ENCODE measurements at places on chromosomes 11 and 22.

DNA sequence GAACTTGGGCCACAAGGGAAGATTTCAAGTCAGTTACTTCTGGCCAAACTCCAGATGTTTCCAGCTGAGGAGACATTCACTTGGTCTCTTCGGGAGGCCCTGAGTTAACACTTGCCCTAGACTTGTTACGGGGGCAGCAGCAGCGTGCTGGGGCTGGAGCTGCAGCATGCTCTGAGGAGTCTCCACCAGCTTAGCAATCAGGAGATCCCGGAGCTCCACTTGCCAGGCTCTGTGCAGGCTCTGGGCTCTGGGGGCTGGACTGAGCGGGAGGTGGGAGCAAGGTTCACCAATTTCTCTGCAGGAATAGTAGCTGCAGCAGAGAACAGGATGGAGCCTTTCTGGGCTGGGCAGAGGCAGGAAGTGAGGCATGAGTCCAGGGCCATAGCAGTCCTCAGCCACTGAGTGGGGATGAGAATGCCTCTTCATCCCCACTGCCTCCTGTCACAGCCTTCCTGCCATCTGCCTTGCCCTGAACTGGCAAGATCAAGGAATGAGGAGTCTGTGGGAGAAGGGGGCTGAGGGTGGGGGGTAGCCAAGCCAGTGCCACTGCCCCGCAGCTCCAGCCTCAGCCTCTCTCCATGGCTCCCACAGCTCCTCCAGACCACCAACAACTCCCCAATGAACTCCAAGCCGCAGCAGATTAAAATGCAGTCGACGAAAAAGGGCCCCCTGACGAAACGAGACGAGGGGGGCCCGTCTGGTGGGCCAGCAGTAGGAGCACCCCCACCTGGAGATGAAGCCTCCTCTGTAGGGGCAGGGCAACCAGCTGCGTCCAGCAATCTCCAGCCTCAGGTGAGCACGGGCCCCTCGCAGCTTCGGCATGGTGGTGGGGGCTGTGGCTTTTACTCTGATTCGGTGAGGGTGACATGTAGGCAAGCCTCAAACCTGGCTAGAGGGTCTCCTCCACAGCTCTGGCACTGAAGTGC lies 23.4 kb downstream of the GTPBP1 start:
- no peak for DNase-seq

- no peak for DNase-seq
Observed at GRCh38 chr11:34275486-34275885, 82.3 kb downstream of the ABTB2 start.

- DNase-seq: no peak
Observed at GRCh38 chr22:32745251-32745995, 56.1 kb upstream of the TIMP3 start.

- no peak for DNase-seq
Observed at GRCh38 chr22:29344137-29344536, 28.6 kb upstream of the RASL10A start.

DNA sequence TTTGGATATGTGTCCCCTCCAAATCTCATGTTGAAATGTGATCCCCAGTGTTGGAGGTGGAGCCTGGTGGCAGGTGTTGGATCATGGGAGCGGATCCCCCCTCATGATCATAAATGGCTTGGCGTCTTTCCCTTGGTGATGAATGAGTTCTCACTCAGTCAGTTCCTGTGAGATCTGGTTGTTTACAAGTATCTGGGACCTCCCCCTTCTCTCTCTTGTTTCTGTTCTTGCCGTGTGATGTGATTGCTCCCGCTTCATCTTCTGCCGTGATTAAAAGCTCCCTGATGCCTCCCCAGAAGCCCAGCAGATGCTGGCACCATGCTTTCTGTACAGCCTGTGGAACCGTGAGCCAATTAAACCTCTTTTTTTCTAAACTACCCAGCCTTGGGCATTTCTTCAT lies 102.2 kb downstream of the SEZ6L start:
- no peak for DNase-seq

DNA sequence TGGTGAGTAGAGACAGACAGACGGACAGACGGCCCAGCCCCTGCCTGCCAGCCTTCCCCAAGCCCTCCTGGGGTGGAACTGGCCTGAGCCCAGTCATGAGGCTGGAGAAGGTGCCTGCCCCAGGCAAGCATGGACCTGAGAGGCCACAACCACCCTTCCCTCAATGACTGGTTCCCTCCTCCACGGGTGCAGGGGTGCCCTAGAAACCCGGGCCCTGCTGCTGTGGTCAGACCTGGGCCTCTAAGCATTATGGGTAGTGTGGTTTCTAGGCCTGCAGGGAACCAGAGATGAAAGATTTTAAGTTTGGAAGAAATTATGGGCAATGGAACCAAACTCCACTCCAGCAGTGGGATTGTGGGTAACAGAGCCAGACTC lies 13.5 kb downstream of the RHBDD3 start:
- DNase-seq: no peak

DNA sequence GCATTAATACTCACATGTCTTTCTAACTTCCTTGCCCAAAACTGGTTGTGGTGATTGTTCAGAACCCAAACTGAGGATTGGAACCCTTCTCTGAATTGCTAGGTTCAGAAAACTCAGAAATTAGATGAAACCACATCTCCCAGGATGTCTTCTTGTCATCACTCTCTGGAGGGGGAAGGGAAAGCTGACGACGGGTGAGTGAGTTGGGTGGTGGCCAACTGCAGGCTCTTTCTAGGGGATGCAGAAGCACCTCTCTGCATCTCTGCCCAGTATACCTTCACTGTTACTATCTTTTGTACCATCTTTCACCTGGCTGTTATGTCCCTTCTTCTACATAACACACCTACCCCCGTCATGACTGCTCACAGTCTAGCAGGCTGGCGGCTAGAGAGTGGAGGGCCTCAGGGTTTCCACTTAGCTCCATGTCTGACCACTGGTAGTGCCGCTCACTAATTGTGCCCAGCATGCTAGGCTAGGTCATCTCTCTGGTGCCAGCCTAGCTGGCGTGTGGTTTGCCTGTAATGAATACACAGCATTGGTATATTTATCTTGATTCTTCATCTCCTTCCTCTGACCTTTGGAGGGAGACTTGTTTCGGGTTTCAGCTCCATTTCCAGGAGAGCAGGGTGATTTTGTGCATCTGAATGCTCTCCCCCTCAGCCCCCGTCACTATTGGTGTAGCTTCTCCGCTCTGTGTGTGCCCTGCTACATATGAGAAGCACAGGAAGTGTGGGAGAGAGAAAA lies 7.3 kb downstream of the GRAMD1B start:
- DNase-seq: no peak

- no peak for DNase-seq
Observed at GRCh38 chr11:12066056-12066798, 44.2 kb upstream of the MICAL2 start.

DNA sequence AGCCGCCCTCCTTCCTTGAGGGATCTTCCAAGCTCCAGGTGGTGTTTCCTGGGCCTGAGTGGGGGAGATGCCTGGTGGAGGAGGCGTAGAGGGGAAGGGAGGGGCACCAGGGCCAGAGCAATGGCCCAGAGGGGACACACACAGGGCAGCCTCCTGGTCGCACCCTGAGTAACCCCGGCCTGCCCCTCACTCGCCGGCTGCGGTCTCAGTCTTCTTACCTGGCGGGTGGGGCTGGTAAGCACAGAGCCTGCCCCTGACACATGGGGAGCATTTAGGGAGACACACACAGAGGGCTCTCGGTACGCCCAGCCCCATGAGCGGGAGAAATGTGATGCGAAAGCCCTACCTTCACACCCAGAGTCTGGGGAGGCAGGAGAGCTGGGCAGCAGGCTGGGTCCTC lies 23.9 kb downstream of the IGF2 start:
- DNase-seq: no peak

- DNase-seq: no peak
Observed at GRCh38 chr11:9020916-9021315, 17.1 kb upstream of the NRIP3 start.

DNA sequence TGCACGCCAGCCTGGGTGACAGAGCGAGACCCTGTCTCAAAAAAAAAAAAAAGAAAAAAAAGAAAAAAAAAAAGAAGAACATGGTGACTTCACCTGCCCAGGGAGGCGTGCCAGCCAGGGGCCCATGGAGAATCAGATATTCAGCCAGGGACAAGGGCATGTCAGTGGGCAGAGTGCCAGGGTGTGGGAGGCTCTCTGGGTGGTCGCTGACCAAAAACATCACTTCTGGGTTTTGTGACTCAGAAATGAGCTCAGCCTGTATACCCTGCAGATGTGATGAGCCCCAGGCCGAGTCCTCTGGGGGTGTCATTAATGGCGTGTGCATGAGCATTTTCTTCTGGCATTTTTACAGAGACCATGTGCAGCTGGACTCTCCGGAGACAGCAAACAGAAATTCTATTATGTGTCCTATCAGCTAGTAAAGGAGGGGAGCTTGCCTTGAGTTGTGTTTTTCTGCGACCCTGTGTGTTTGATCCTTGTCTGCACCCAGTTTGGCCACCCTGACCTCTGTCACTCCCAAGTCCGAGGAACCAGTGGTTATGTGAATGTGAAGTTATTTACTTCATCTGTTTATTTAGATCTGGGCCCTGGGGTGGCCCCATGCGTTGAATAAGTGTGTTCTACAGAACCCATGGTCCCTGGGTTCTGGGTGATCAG lies 53.6 kb downstream of the BCR start:
- DNase-seq: no peak

GRCh38 chr11:73204711-73205121 lies 13.4 kb upstream of the P2RY2 start:
- peak; percentile 97 for DNase-seq

GRCh38 chr11:20013346-20014066 lies 146.8 kb downstream of the DBX1 start:
- DNase-seq: no peak

GRCh38 chr11:86749376-86749775 lies 51.0 kb upstream of the PRSS23 start:
- DNase-seq: no peak

DNA sequence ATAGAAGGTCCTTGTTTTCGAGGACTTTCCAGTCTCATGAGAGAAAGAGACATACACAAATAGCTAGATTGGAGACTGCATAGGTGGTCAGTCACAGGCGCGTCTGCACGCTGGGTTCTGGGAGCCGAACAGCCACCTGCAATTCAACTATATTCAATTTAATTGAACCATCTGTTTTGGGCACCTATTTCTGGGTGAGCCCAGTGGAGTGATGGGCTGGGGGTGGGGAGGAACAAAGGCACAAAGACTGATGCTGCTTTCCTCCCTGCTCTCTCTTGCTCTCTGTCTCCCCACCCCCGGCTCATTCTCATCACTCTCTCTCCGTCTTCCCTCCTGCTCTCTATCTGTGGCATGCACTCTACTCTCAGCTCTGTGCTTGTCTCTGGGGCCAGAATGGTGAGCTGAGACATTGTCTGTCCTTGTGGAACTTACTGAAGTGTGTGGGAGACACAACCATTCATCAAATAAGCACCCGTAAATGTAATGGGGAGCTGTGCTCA lies 48.1 kb upstream of the B3GAT1 start:
- no peak for DNase-seq

GRCh38 chr11:65429068-65429681 lies 6.6 kb downstream of the NEAT1 start:
- peak; percentile 42 for DNase-seq

DNA sequence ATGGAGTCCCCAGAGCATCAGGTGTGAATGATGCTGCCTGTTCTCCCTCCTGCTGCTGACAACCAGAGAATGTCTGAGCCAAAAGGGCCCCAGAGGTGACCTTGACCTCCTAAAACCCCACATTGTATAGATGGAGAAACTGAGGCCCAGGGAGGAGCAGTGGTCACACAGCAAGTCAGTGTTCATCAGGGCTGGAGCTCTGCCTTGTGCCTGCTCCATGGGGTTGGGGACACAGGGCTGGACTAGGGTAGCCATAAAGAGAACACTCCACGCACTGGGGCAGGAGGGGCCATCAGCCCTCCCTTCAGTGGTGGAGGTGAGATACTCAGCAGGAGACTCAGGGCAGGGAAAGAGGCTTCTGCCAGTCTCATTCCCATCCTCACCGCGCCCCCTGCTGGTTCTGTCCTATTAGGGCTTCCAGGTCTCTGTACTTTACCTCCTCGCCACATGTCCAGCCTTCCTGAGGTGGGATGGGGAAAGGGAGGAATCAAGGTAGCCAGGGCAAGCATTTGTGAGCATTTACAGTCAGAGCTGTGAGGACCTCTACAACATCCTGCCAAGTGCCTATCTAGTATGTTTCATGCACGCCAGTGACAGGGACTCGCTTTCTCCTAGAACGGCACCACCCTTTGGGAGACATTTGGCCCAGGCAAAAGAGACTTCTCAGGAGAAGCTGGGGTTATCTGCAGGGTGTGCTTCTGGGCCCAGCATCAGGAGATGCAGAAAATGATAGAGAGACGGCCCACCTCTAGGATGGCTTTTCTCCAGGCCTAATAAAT lies 43.2 kb downstream of the NEU3 start:
- peak; percentile 65 for DNase-seq

GRCh38 chr11:92852946-92853345 lies 116.5 kb upstream of the MTNR1B start:
- DNase-seq: no peak

- DNase-seq: no peak
Observed at GRCh38 chr11:116731097-116731761, 41.6 kb downstream of the BUD13 start.

DNA sequence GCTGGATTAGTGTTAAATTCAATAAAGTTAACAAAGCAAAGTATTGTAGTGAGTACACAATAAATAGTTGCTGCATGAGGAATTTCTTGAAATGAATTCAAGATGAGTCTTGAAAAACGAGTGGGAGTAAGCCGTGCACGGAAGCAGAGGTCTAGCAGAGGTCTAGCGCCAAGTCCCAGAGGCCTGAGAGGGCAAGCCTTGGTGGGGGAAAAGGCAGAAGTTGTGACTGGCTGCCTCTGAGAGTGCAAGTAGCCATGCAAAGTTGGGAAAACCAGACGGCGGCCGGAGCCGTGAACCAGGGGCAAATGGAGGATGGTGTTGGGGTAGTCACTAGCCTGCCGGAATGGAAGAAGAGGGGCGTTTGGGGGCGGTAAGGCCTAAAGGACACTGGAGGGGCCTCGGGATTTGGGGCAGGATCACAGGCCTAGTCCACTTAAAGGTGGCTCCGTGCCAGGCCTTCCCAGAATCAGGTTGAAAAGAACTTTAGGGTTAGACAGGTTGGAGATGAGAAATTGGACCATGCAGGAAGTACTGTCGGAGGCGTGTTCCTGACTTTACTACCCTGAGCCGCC lies 379 bp upstream of the SLC3A2 start:
- DNase-seq: no peak
